Right cardiac atrium (tissue), 5 donors: ENCODE measurements at places on chromosomes 5 and 9. TPM values are rescaled to one million over a fixed set of nuclear protein-coding genes. Genes with fewer than 3 reads are reported as not detected.
A peak's percentile ranks its signal among the peaks of the same experiment; 100 is the strongest.

MYO10 gene
- total RNA-seq = 4.3 TPM

TRAF1 gene
- total RNA-seq = 4.8 TPM

CCDC187 gene
- total RNA-seq = not detected

CACNA1B gene
- 0.09 TPM for total RNA-seq

LRRTM2 gene
- total RNA-seq = 0.31 TPM

- no peak for DNase-seq
Measured at GRCh38 chr5:156387391-156387790, 60.4 kb downstream of the SGCD start.

DNA sequence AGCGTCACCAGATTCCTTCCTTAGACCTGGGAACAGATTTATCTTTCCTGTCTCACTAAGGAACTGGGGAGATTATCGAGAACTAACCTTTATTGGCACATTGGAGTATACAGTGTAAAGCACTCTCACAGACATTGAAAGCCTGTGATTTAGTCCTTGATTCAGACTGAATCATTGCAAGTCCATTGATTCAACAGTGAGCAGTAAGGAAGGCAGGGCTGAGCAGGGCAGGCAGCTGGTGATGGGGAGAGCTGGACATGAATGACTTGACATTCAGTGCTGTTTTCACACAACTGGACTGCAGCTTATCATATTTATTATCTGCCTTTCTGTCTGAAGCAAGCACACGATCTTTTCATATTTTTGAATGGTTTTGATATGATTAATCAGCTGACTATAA, 16.2 kb downstream of the ISOC1 start:
- no peak for DNase-seq

- no peak for DNase-seq
Measured at GRCh38 chr5:98085593-98085992, 687.9 kb upstream of the RGMB start.

DNA sequence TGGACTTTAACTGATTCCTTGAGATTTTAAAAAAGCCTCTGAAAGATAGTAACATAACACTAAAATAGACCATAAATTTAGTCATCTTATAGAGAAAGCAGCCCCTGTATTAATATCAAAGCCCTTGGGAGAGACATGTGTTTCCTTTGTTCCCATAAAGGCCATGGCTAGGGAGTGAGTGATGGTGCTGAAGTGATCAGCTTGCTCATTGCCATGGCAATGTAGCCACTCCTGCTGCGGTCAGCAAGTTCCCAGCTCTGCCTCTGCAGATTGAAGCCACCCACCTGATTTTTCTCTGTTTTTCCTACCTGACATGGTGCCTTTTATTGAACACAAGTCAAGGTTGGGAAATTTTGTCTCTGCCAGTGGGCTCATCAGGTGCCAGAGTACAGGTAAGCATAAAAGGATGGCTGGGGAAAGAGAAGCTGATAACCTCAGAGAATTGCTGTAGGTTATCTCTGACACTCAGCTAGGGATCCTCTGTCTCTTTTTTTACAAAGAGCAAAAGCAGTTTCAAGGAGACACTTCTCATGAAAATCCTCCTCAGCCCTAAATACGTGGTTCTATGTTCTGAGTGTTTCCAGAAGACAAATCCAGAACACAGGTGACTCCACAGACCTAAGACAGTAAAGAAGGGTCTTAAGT, 296.3 kb upstream of the NMUR2 start:
- DNase-seq = no peak

GRCh38 chr5:155738616-155739015, 588.3 kb upstream of the SGCD start:
- DNase-seq = no peak

DNA sequence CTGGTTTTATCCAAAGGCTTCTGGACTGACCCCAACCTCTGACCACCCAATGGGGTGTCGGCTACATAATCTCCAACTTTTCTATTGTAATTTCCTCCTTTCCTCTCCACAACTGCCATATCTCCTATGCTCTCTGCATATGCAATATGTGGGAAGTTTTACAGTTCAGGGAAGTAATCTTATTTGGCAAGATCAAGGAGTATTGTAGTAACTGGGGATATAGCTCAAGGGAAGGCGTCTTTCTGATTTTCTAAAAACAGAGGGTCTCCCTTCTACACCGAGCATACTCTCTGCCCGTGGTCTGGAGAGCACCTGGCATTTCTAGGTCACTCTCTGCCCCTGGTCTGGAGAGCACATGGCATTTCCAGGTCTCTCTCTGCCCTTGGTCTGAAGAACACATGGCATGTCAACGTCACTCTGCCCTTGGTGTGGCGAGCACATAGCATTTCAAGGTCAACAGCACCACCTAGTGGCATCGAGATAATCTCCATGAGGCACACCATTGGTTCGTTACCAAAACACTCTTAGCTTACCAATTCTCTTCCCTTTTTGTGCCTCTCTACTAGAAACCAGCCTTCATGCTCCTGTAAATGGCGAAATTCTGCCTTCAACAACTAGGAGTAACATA, 616.4 kb upstream of the NUDT12 start:
- no peak for DNase-seq

- peak; percentile 63 for DNase-seq
Measured at GRCh38 chr9:126335837-126336735, 9.5 kb downstream of the MVB12B start.

- no peak for DNase-seq
Measured at GRCh38 chr5:74516211-74516636, 124.3 kb downstream of the ENC1 start.

DNA sequence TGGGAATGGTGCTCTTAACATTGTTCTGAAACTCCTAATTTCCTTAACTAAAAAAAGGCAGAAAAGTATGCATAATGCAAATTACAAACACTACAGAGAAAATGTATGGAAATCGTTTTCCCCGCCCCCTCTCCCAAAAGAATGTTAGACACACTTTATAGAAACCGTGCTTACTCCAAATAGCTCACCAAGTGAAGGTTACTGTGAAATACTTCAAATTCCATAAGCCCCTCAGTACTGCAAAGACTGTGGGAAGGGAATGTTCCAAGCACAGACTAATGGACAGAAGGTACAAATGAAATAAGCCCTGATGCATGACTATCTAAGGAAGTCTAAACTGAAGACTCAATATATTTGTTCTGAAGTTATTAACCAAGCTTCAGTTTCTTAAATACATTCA, 12.5 kb downstream of the MAPKAP1 start:
- DNase-seq = no peak

- DNase-seq = no peak
Measured at GRCh38 chr9:121558473-121558872, 58.8 kb upstream of the GGTA1 start.

- no peak for DNase-seq
Measured at GRCh38 chr5:5751498-5751897, 329.0 kb downstream of the ICE1 start.
